ENCODE measurements at places on chromosomes 13 and 19. TPM values are rescaled to one million over a fixed set of nuclear protein-coding genes. Genes with fewer than 3 reads are reported as not detected.

Gene THOP1
- total RNA-seq, result 126 TPM

GRCh38 chr19:48338253-48338755 lies 13.0 kb downstream of the EMP3 start:
- no peak for DNase-seq

Gene RNF17
- not detected for total RNA-seq

DNA sequence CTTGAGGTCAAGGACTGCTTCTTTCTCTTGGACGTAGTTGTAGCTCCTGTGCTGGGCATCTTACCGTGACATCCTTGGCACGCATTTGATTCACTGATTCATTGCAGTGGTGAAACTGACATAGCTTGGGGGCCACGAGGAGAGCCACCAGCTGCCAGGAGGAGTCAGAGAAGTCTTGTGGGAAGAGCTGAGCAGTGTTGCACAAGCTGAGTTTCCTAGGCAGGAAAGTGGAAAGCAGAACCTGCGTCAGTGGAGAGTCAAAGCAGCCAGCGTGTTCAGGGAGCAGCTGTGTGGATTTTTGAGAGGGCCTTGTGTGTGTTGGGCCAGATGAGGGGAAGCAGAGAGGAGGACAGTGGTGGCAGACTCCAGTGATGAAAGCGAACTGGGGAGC lies 5.3 kb upstream of the GPR183 start:
- peak; percentile 67 for DNase-seq

DNA sequence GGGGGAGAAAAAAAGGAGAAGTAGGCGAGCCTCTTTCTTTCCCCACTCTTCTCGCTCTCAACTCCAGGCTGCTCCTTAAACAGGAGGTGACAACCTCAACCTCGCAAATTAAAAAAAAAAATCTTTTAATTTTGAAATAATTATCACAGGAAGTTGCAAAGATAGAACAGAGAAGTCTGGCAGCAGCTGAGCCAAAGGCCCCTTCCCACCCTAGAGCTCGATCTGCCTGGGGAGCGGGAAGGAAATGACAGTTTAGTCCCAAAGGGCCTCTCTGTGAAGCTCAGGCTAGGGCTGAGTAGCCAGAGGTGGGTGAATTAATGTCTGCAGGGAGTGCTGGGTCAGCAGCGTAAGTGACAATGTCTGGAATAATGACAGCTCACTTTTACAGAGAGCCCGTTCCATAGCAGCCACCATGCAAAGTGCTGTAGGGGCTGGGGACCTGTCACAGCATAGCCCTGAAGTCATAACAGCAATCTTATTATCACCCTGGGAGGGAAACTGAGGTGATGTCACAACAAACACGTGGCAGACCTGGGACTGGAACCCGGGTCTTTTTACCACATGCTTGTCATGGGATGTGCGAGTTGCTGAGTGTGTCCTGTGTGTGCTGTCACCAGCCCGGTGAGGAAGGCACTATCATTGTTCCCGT lies 8.8 kb upstream of the CD22 start:
- no peak for DNase-seq

- DNase-seq, result no peak
Observed at GRCh38 chr13:25046985-25047511, 48.9 kb upstream of the PABPC3 start.

DNA sequence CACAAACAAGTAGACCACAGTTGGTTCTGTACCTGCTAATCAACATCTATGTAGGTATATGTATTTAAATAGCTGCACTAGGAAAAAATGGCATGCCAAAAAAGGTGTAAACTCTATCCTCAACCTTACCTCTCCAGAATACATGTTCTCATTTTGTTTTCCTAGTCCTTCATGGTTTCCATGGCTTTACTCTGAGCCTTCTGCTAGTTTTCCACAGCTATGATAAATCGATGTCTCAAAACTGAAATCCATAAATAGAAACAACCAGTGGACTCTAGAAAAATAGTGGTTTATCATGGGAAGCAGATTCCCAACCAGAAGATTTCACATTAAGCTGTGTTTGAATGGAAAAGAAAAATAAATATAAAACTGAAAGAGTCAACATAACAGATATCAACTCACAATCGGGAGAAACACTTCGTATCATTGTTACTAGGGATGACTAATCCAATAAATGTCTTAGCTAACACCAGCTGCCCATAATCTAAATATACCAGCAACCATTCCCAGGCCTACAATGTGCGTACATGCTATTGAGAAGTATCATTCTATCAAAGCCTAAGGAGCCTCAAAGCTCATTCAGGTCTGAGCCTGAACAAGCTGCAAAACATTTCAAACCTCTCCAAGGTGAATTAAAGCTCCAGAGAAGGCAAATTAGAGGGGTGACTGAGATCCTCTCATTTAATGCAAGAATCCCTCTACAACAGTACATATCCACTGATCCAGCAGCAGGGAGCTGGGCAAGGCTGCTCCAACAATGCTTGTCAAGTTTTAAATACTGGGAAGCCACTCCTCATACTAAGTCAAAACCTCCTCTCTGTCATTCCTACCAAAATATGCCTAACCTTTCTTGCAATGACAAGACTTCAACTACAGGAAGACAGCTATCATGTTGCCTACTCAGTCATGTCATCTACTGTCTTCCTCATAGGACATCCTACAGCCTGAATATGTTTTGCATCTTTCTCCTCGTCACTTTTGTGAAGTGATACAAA lies 90.2 kb downstream of the KCTD12 start:
- no peak for DNase-seq

GRCh38 chr19:13876834-13877233 lies at the start of gene NANOS3:
NANOS3 (plus strand) TSS chr19:13877134; CDS start chr19:13877249, 115 bp downstream.
- no peak for DNase-seq

Gene C19orf67
- total RNA-seq, result not detected

- DNase-seq, result no peak
Observed at GRCh38 chr19:57473646-57474045, 3.7 kb downstream of the ZNF772 start.

- no peak for DNase-seq
Observed at GRCh38 chr13:43339805-43340550, 316.6 kb downstream of the DNAJC15 start.

Gene GRIN2D
- total RNA-seq, result 0.07 TPM

DNA sequence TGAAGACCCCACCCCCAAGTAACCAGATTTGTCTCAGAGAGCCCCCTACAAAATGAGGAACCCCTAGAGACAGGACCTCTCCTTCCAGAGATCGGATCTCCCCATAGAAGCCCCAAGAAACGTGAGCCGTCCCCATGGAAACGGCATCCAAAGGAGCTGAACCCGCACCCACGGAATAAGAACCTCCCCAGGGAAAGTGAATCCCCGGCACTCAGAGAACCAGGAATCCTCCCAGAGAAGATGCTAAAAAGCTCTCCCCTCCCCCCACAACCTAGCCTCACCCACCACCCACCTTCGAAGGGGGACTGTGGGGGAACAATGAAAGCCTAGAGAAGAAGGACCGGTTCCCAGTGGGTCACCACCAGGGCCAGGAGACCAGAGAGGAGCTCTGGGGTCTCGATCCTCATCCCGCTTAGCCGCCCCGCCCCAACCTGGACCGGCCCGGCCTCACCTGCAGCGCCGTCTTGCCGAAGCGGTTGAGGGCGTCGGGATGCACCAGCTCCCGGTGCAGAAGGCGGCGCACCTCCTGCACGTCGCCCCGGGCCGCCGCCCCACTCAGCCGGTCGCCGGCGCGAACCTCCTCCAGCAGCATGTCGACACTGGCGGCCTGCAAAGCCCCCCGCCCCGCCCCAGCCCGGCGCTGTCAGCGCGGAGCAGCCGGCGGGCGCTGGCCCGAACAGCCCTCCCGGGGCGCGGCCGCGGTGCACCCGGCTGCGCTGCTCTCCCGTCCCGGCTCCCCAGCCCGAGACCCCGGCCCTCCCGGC lies 535 bp downstream of the CDKN2D start:
- peak; percentile 78 for DNase-seq

- no peak for DNase-seq
Observed at GRCh38 chr19:56712611-56713276, 41.2 kb upstream of the ZNF835 start.

Gene DACH1
- not detected for total RNA-seq

Gene TMEM150B
- not detected for total RNA-seq

Gene IGSF23
- not detected for total RNA-seq

Gene ZNF284
- total RNA-seq, result 1.1 TPM

Gene KLK3
- total RNA-seq, result not detected

GRCh38 chr19:28497137-28497536 lies 715.8 kb downstream of the UQCRFS1 start:
- DNase-seq, result no peak

Gene NEK3
- 11.0 TPM for total RNA-seq

DNA sequence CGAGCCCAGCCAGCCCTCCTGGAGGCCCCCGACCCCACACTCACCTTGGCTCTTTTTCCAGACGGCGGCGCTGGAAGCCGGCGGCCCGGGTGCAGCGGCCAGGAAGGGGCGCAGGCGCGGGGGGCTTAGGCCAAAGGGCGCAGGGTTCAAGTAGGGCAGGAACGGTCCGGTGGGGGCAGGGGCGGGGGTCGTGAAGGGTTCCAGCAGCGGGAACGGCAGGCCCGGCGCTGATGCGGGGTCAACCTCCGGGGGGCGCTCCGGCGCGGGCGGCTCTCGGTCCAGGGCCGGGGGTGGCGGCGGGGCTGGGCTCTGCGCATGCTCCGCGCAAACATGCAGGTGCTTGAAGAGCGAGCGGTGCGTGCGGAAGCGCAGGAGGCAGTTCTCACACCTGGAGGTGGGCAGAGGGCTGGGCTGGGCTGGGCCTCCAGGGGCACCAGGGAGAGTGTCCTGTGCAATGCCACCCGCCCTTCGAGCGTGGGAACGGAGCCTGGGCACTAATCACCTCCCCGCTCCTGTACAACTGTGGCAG lies 2.3 kb downstream of the ZNF414 start:
- no peak for DNase-seq

Gene FOSB
- total RNA-seq, result 5.9 TPM

DNA sequence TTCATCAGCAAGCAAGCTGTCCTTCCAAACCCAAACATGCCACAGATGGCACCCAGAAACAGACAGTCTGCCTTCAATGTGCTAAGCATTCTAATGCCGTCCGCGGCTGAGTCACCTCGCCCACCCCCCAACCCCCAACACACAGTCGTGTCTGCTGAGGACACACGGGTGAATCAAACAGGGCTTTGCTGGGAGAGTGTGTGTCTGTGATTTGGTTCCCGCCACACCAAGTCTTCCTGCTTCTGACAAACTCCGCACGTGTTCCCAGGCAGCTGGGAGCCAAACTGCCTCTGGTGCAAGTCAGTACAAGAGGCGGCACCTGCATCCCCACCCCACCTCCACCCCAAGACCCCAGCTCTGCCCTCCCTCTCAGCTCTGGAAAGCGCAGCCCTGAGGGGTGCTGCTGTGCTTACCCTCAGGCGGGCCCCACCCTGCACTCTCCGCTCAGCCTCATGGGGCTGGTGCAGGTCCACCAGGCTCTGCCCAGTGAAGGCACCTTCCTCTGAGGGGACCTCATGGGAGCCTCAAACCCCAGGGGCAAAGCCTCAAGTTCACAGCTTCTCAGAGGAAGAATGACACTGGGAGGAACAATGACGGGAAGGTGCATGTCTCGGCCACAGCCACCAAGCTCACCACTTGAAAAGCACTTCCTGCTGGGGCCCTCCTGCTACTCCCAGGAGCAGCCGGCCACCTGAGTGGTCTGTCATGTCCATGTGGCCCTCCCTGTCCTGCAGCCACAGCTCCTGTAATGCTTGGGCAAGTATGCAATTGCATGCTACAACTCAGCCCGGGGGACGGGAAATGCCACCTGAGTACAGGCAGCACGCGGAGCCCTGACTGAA lies 15.0 kb upstream of the SLC35E1 start:
- DNase-seq, result peak; percentile 79

DNA sequence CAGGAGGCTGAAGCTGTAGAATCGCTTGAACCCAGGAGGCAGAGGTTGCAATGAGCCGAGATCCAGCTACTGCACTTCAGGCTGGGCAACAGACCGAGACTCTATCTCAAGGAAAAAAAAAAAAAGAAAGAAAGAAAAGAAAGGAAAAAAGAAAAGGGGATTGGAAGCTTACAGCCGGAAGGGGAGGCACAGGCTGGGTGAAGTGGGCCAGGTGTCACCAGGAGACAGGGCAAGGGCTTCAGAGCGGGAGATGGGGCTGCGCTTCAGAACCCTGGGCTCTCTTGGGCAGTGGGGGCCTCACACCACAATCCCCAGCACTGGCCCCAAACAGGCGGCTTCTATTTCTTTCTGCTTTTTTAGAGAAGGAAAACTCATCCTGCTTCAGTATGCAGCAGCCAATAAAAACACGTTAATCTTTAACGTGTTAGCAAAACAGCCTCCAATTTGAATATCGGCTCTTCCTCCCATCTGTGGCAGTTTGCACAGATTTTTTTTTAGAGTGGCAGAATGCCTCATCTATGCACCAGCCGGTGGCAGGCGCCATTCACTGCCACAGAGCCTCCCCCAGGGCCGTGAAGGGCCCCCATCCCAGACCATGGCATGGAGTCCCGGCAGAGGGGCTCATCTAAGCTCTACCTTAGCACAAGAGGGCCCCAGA lies 46.6 kb upstream of the C19orf12 start:
- DNase-seq, result no peak

DNA sequence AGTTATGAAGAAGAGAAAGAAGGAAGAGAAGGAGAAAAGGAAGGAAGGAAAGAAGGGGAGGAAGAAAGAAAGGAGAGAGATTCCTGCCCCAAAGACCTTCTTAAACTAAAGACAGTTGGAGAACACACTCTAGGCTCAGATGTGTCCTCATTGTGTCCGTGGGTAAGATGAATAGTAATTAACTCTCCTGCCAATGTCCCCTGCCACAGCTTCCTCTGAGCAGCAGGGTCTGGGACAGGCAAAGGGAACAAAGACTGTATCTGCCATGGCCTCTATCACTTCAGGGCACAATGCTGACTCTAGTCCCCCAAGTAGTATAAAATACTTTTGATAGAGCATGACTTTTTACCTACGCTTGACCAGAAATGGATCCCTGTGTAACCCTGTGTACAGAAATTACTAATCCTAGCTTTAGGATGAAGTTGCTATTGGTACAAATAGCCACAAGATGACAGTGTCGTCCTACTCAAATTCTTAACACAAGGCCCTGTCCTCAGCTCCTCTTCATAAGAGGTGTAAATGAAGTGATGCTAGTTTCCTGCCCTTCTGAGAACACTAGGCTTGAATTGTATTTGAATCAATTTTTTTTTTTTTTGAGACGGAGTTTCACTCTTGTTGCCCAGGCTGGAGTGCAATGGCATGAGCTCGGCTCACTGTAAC lies 186.2 kb upstream of the GPR12 start:
- no peak for DNase-seq

- peak; percentile 64 for DNase-seq
Observed at GRCh38 chr19:11382898-11383705, 1.0 kb downstream of the EPOR start.

Gene NFIC
- total RNA-seq, result 19.7 TPM

- DNase-seq, result peak; percentile 90
Observed at GRCh38 chr19:23762884-23763711, 4.4 kb upstream of the ZNF681 start.

All from activated CD4-positive, alpha-beta memory T cell treated with anti-CD3 and anti-CD28 coated beads for 36 hours (primary cell).